ENCODE measurements at places on chromosomes 11 and 22. TPM values are rescaled to one million over a fixed set of nuclear protein-coding genes. Genes with fewer than 3 reads are reported as not detected.

DNA sequence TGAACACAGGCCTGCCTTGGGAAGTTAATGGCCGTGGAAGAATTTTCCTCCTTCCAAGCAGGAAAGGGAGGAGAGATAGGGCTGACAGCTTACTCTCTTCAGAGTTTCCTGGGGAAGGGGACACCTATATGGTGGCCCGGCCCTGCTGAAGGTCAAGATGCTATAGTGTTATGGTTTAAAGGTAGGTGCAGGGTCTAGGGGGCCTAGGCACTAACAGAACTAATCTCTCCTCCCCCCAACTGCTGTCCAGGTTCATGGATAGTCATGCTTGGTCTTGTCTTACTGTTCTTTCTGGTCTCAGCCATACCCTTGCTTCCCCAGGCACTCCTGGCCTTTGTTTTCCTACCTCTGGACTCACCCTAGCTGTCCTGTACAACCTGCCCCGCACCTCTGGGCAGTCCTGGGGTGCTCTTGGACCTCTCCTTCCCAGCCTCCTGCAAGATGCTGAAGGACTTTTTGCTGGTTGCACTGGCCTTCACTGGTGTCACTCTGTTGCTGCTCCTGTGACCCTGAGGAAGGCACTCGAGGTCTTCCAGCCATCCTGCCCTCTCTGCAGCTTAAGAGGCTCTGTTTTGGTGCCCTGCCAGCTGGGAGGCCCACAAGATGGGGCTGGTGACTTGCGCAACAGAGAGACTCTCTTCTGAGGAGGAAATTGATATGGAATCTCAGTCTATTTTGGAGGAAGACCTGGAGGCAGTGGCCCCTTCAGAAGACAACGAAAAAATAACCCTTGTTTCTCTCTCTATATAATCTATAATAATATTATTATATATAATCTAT, 17.9 kb downstream of the SEC14L3 start:
- no peak for DNase-seq

- DNase-seq, result no peak
Observed at GRCh38 chr22:45911601-45912271, 65.2 kb downstream of the WNT7B start.

DNA sequence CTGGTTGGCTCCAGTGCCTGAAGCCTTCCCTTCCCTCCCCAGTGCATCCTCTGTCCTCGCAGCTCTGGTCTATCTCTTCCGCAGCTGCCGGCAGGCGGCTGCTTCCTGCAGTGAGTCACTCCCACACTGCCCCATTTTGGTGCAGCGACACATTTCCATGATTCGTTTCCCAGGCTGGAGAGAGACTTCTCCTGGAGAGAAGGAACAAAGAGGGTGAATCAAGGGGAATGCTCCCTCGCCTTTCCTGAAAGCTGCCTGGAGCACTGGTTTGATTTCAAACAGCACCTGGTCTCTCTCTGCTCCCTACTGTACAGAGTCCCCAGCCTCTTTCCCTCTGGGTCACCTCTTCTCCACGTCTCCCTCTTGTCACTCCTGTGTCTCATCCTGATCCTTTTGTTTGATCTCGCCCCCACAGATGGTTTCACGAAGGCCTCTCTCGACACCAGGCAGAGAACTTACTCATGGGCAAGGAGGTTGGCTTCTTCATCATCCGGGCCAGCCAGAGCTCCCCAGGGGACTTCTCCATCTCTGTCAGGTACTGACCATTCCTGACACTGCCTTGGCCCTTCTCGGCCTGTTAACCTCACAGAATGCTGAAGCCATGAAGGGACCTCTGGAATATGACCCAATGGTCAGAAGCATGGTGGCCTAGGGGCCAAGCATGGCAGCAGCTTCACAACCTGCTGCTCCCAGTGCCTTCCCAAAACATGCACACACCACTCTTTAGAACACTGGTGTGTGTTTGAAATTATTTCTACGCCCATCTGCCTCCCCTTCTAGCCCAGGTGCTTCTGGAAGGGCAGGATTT, at the start of gene TMA7B:
Gene TMA7B (plus strand): TSS at position 758 of the 808 bp plus-strand sequence. CDS start 3,978 bp downstream, outside the sequence.
- DNase-seq, result peak; percentile 28

DNA sequence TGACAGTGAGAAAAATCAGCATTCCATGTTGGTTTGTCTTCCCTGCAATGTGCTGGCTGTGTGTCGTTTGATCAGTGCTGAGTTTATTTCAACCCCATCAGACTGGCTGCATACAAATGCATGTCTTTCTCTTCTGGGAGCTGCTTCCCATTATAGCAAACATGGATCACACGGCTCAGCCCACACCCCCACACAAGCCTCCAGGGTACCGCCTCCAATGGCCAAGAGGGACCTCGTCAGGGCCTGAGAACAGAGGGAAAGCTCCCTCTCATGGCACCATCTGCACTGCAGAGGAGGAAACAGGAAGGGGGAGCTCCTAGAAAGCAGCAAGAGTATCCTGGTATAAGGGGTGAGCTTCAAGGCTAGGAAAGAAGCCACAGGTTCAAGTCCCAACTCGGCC, 214.2 kb downstream of the LARGE1 start:
- no peak for DNase-seq

ATF4 gene
- 271 TPM for polyA plus RNA-seq

DNA sequence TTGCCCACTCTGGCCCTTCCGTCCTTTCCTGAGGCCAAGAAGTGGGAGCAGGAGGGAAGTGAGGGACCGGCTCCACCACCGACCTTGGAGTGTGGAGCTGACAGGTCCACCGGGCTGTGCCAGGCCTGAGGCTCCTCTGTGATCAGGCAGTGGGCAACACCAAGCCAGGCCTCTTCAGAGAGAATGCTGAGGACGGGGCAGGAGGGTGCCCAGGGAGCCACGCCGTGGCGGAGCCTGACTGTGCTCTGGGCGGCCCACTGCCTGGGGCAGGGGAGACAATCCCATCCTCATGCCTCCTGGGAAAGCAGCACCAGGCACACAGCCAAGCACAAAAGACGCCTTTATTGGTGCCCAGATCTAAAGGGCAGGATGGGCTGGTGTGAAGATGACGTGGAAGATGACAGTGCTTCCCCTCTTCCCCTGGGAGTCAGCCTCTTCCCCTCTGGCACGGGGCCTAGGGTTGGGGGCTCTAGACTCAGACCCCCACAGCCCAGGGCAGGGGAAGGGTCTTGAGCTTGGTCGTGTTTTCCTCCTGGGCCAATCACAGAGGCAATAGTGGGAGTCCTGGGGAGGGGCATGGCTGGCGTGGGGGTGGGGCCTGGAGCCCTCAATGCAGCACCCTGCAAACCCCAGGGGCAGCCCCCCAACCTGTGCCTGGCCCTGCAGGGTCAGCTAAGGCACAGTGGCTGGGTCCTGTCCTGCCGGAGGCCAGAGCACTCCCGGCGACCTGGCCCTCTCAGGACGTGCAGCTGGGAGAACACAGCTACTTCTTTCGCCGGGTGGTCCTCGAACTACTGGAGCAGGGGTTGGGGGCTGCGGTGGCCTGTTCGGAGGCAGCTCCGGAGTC, 4.7 kb downstream of the LMF2 start:
- no peak for DNase-seq

DNA sequence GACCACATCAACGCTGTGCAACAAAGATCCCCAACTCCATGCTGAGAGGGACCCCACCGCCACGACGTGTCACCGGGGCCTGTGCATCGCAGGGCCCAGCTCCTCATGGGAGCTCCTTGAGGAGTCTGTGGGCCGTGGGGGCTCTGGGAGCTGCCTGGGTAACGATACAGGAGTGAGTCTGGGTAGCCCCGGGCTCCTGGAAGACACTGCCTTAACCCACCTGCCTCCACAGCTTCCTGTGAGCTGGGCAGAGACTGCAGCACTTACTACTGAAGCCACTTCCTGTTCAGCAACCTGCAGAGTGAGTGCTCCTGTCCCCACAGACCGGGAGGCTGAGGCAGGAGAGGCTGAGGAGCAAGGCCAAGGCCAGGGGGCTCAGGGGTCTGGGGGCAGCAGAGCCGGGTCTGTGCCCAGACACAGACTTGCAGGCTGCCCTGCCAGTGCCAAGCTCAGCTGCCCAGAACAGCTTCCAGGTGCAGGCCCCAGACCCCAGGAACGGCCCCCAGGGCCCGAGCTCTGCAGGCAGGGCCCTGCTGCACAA, 226.7 kb downstream of the BRD1 start:
- peak; percentile 11 for DNase-seq

DNA sequence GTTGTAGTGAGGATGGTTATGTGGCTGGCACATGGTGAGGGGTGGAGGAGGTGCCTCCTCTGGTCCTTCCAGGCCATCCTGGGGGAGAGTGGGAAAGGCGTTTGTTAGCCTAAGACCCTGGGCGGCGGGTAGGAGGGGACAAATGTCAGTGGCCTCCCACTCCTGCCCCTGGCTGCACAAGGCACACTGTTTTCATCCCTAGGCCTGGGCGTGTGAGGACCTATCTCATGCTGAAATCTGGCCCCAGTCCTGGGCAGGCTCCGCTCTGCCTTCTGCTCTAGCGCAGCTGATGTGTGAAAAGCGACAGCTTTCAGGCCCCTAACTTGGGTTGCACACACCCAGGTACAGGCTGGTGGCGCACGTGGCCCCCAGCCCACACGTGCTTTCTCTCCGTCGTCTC, 32.1 kb downstream of the DAGLA start:
- no peak for DNase-seq

MTFP1 gene
- polyA plus RNA-seq, result 22.4 TPM

GRCh38 chr11:3879967-3880542, 24.6 kb downstream of the STIM1 start:
- DNase-seq, result peak; percentile 49

DNA sequence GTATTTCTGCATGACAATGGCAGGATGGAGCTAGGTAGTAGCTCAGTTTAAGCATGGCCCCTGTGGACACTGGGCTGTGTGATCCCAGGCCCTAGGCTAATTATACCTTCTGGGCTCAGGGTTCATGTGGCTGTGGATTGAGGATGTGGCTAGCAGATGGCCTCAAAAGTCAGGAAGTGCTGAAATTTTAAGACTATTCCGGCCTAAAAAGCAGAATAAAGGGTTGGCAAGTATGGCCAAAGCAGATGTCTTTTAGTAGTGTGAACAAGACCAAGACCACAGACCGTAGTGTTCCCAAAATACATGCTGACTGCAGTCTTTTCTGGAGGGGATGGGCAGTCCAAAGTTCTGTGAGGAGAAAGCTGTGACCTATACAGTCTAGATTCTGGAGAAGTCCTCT, 115.7 kb upstream of the RAG2 start:
- DNase-seq, result no peak

- no peak for DNase-seq
Observed at GRCh38 chr11:57402188-57403002, 11.9 kb upstream of the PRG2 start.

DNA sequence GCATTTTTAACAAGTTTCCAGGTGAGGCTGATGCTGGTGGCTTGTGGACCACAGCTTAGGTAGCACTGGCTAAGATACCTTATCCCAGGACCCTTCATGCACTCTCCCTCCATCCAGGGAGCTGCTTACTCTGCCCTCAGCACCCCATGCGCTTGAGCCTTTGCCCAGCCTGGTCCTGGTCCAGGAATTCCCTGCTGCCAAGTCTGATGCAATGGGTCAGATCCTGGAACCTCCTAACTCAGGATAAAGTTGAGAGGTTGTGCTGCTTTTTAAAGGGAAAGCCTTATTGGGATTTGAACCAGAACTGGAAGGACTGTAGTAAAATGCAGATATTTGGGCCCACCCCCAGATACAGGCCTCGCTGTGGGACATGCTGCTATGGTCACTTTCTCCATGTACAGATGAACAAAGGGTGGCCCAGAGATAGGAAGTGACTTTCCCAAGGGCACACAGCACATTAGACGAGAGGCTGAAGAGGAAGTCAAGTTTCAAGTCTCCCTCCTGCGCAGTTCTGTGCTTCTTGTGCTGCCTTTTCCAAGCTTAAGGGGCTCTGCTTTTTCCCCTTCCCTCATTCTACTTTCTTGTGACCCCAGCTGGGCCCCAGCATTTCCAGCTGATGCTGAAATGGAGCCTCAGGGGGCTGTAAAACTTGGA, 824 bp upstream of the LGALS12 start:
- no peak for DNase-seq

PKDREJ gene
- 0.27 TPM for polyA plus RNA-seq

OR6A2 gene
- polyA plus RNA-seq, result 0.03 TPM

WBP2NL gene
- 2.2 TPM for polyA plus RNA-seq

- no peak for DNase-seq
Observed at GRCh38 chr11:1919391-1920127, at the start of gene TNNT3. Gene TNNT3 (plus strand): TSS chr11:1919703. CDS start chr11:1922875, 3,172 bp downstream.

OR5D13 gene
- not detected for polyA plus RNA-seq

GRCh38 chr11:119092880-119093842, 8.5 kb downstream of the HMBS start:
- no peak for DNase-seq

DNA sequence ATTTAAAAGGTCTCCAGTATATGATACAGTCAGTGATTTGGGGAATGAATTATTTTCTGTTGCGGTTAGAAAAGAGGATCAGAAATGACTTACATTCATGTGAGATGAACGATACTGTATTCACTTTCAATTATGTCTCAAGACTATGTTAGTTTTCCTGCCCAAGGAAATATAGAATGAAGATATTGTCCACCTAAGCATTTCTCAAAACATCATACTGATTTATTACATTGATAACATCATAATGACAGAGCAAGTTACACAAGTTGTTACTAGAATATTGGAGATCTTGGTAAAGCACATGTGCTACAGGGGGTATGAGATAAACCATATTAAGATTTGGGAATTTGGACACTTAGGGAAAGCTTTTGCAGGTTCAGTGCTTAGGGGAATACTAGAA, 67.8 kb upstream of the OR9G4 start:
- DNase-seq, result no peak

DNA sequence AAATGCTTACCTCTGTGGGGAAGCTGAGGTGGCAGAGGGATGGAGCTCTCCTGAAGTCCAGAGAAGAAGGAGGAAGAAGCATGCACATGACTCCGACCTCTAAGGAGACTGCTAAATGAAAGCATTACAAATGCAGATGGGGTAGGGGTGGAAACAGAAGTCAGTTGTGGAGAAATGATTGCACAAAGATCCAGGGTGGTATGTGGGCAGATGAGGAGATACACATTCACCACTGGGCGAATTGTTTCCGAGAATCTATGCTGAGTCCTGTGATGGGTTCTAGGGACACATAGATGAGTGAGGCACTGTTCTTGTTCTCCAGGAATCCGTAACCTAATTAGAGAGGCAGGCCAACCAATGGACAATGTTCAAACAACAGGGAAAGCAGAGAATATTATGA, 188.9 kb upstream of the ZBED5 start:
- DNase-seq, result no peak

DNA sequence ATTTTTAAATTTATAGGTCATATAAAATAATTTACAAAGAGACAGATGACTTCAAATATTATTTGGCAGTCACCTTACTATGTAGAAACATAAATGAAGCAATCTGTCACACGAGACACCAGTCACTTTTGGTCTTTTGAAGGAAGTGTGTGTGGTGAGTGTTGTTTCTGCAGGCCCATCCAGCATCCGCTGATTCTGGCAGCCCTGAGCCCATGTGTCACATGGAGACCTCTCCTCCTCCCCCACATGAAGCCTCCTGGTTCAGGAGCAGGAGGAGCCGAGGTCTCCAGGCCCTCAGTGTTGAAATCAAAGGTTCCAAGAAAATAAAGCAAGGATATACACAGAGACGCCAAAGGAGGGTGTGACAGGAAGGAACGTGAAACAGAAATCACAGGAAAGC, 60.1 kb downstream of the ARFGAP3 start:
- no peak for DNase-seq

MAML2 gene
- 0.45 TPM for polyA plus RNA-seq

DDTL gene
- 10.9 TPM for polyA plus RNA-seq

PHLDA2 gene
- polyA plus RNA-seq, result 5.7 TPM

- peak; percentile 33 for DNase-seq
Observed at GRCh38 chr11:45872651-45873356, 12.6 kb upstream of the MAPK8IP1 start.

All from small intestine (tissue), 16 donors.